Trophoblast cell (in vitro differentiated cells and primary cell): ENCODE measurements at places on chromosomes 6 and 20.

- no peak for DNase-seq
These were observed 17.9 kb downstream of the C6orf15 start for GRCh38 chr6:31094389-31094881.

GRCh38 chr20:1479831-1480595, 11.2 kb downstream of the SIRPB2 start:
- DNase-seq: peak; percentile 89

DNA sequence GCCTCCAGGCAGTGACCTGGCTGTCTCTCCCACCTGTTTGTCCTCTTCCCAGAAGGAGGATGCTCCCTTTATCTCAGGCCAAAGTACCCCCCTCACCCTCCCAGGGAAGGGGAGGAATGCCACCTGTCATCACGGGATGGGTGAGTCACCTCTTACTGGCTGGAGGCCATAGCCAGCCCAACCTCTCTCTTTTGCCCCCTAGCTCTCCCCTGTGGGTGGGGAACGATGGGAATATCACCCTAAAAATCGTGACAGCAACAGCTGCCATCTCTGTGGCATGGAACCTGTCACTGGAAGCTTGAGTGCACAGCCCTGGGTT, 137.5 kb upstream of the PTPN1 start:
- peak; percentile 97 for DNase-seq

DNA sequence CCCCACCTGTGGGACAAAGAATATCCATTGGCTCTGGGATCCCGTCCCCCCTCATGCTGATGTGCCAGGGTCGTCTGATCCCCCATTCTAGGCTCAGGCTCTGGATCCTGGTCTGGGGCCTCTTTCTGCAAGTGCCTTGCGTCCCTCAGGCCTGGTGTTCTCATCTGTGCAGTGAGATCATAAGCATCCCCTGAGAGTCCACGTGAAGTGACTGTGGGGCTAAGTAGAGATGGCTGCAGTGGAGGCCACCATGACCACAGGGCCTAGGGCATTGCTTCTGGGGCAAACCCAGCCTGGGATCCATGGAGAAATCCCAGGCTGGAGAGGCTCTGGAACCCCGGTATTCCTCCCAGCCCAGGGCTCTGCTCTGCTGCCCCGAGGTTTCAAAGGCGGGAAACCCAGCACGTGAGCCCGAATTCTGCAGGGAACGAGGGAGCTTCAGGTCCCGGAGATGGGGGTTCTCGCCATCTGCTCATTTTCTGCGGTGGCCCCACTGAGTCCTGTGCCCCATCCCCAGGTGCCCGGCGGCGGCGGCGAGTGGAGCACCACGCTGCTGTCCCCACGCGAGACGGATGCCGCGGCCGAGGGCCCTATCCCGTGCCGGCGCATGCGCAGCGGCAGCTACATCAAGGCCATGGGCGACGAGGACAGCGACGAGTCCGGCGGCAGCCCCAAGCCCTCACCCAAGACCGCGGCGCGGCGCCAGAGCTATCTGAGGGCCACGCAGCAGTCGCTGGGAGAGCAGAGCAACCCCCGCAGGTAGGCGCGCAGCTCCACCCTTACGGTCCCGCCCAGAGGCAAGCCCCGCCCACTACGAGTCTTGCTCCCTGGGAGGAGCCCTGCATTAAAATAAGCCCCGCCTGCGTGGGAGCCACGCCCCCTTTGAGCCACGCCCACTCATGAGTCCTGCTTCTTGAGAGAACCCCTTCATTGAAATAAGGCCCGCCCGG, 105.5 kb upstream of the MYL9 start:
- DNase-seq: peak; percentile 95

DNA sequence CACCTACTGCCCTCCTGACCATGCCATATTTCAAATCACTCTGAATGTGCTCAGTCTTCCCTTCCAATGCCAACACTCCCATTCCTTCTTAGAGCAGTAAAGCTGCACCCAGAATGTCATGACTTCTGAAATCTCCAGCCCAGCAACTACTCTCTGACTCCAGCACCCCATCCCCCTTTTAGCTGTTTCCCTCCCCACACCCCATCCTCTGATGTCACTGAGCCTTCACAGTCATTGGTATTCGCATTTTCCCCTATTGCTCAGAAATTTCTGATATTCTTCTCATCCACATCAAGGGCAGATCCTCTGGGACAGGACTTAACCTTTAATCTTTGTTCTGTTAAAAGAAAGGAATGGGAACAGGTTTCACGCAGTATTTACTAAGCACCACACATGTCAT, 67.1 kb upstream of the SLC4A11 start:
- DNase-seq: no peak

GRCh38 chr6:161410736-161411135, 136.9 kb upstream of the AGPAT4 start:
- DNase-seq: peak; percentile 6

DNA sequence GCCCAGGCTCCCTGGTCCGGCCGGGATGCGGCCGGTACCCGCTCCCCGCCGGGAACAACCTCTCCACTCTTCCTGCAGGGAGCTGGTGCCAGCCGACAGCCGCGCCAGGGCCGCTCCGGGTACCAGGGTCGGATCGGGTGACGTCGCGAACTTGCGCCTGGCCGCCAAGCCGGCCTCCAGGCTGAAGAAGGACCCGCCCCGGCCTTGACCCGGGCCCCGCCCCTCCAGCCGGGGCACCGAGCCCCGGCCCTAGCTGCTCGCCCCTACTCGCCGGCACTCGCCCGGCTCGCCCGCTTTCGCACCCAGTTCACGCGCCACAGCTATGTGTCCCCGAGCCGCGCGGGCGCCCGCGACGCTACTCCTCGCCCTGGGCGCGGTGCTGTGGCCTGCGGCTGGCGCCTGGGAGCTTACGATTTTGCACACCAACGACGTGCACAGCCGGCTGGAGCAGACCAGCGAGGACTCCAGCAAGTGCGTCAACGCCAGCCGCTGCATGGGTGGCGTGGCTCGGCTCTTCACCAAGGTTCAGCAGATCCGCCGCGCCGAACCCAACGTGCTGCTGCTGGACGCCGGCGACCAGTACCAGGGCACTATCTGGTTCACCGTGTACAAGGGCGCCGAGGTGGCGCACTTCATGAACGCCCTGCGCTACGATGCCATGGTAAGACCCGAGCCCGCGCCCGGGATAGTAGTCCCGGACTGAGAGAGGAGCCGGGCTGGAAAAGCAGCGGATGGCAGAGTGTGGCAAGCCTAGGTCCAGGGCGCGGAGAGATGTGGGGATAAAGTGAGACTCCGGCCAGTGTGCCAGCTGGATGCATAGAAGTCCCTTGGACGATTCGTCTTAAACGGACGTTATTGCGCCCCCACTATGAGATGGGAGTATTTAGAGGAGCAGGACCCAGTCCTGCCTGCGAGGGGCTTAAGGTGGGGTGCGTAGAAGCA, at the start of gene NT5E:
Gene NT5E, plus strand, starts transcription at position 266 of the 942 bp plus-strand sequence. Its CDS starts 57 bp downstream, at position 323.
- peak; percentile 87 for DNase-seq

- DNase-seq: no peak
These were observed 39.4 kb upstream of the FABP7 start for GRCh38 chr6:122740091-122740490.
